ENCODE measurements at places on chromosomes 1 and 21. TPM values are rescaled to one million over a fixed set of nuclear protein-coding genes. Genes with fewer than 3 reads are reported as not detected.
A peak's percentile ranks its signal among the peaks of the same experiment; 100 is the strongest.

DNA sequence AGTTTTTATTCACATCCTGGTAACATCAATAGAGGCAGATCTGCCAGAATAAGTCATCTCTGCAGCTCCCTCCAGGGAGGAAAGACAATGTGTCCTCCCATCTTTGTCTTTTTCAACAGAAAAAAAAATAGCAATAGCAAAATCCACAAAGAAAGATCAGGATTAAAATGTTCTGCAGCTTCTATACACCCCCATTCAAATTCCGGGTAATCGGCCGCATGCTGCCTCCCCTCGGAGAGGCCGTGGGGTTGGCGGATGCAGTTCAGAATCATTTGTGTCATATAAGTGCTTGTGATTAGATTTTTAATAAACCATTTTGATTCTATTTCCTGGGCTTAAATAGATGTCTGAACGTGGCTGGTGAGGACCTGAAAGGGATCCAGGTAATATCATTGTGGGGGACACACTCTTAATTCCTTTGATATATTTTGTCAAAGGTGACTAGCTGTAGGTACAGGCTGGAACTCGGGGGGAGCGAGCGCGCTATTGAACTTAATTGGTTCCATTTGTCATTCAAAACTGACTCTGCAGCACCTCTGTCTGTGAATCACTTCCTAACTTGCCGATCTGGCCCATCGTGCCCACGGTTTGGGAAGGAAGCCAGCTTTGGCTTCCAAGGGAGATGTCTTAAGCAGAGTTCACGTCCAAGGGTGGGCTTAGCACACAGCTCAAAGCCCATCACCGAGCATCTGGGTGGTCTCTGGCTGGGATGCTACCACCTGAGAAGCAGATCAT is 85.6 kb upstream of the ARHGEF16 start:
- peak; percentile 72 for DNase-seq

DNA sequence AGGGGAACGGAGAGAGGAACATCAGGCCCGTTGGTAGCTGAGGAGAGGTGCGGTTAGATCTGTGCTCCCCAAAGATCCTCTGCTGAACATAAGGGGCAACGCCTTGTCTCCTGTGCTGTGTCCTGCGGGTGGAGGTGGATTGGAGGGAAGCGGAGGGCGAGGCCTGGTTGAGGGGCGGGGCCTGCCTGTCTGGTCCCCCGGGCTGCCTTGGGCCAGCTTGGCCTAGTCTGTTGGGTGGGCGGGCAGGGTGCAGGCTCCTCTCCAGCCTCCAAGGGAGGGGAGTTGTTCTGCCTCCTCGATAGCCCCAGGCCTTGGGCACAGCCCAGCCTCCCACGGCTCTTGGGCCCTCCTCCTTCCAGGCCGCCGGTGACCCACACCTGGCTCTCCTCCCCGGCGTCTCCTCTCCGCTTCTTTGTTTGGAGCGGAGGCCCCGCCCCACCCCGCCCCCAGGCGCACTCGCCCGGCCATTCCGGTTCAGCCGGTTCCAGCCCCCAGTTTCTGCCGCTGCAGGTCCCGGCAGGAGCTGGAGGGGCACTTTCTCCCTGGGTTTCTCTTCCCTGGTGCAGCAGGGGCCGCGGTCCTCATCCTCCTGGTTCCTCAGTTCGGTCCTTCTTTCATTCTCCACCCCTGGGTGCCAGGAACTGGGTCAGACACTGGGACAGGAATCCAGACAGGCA is 19.4 kb downstream of the PTPRF start:
- no peak for DNase-seq

GRCh38 chr1:60942291-60942690 is 140.1 kb upstream of the NFIA start:
- peak; percentile 43 for DNase-seq

GRCh38 chr1:211473823-211474222 is 18.1 kb downstream of the RD3 start:
- DNase-seq = no peak

Gene MPL
- total RNA-seq = 0.06 TPM

Data from Daoy (cell line).